Breast epithelium (tissue), 4 donors: ENCODE measurements at places on chromosomes 2 and 18.

DNA sequence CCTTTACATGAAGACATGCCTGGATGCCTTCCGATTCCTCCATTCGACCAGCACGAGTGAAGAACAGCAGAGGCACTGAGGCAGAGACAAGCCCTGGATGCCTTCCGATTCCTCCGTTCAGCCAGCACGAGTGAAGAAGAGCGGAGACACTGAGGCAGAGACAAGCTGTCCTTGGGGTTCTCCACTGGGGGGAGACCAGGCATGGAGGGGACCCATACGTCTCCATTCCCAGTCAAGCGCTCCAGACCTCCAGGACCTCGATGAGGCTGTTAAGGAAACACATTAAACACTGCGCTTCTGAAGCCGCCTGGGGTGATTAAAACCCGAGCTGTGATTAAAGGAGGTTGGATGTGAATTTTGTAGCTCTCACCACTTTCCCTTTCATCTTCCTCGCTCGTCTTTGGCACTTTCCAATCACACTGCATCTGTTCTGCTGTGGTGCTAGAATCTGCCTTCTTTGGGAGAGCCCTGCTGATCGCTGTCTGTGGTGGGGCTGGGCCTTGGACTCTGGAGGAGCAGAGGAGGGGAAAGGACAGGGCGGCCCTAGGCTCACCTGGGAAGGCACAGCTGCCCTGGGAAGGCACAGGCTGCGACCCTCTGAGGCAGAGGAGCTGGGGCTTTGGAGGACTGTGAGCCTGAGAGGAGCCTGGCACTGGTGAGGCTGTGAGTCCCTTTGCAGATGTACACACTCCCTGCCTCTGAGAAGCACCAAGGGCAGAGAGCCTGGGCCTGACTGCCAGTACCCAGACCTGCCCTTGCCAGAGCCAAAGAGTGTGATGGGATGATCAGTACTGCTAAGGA is 463.1 kb upstream of the HS6ST1 start:
- peak; percentile 42 for DNase-seq

DNA sequence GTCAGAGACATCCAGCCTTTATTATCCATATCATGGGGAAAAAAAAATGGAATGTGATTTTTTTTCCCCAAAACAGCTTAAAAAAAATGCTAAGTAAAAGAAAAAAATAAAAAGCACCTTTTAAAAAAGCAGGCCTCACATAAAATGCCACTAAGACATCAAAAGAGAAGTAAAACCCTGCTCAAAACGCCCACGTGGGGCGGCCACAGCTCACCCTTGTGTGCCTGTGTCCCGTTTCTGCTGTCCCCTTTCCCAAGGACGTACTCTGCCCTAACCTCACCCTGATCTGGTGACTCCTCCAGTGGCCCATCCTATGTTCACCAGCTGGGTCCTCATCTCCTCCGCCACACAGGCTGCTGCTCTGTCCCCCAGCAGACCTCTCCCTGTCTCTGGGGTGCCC is 125.4 kb downstream of the NEDD4L start:
- no peak for DNase-seq

GRCh38 chr18:72544092-72544886 is at the start of gene CBLN2:
Gene CBLN2, minus strand, starts transcription at chr18:72544342. Its CDS starts 2,182 bp downstream, at chr18:72542160.
- DNase-seq: no peak

GRCh38 chr18:47881752-47882455 is 48.6 kb downstream of the SMAD2 start:
- peak; percentile 27 for DNase-seq

DNA sequence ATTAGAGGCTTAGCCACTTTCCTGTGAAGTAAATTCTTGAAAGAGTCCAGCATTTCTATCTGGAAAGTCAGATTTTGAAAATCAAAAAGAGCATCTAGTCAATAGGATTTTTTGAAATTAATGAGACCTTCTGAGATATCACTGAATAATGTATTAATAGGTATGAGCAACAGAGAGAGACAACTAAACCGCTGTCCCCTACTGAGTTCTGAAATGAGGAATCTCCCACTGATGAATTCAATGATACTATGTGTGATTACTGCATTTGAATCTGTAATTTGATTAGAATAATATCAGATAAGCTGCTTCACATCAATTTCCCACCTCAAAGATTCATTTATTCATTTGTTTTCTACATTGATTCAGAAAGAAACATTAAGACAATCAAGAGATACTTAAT is 252.8 kb downstream of the TMX3 start:
- DNase-seq: no peak

- DNase-seq: no peak
These were observed 92.7 kb downstream of the COPS8 start for GRCh38 chr2:237178396-237178795.
